ENCODE measurements at places on chromosomes 6 and 20. TPM values are rescaled to one million over a fixed set of nuclear protein-coding genes. Genes with fewer than 3 reads are reported as not detected.

DNA sequence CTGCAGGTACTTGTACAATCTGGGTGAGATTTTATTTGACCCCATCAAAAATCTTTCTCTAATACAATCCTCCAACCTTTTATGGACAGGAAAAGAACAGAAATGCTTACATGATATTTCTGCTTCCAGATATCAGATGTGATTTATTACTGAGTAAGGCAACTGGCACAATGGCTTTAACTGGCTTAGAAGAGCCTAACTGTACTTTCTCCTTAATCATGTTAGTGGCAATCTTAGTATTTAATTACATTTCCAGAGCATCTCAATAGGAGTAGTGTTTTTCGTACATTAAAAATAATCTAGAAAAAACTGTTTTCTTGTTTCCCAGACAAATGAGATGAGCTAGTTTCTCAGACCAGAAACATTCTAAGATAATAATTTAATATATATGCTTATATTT lies 251.6 kb downstream of the KCNQ5 start:
- DNase-seq, result no peak

The DEFB121 gene
- total RNA-seq, result not detected

GRCh38 chr20:33915726-33916331 lies 77.9 kb upstream of the RALY start:
- peak; percentile 77 for DNase-seq

The DAAM2 gene
- total RNA-seq, result not detected

DNA sequence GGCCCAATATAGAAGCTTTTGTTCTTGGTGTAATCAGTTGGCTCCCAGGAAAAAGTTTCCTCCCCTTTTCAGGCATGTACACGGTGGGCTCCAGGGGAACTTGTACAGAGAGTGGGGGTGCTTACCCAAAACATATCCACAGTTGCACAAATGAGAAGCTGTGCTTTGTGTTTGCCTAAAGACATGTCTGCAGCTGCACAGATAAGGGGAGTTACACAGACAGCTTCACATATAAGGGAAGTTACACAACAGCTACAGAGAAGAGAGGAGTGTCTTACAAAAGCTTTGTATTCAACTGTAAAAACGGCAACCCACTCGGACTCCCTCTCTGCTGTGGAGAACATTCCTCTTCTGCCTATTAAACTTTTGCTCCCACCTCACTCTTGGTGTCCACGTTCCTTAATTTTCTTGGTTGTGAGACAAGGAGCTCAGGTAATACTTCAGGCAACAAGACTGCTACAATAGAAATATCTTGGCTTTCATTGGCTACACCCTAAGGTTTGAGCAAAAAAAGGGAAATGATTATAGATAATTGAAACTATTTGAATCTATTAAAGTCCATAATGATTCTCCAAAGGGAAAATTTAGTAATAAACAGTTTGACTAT lies 7.4 kb upstream of the PNRC1 start:
- no peak for DNase-seq

DNA sequence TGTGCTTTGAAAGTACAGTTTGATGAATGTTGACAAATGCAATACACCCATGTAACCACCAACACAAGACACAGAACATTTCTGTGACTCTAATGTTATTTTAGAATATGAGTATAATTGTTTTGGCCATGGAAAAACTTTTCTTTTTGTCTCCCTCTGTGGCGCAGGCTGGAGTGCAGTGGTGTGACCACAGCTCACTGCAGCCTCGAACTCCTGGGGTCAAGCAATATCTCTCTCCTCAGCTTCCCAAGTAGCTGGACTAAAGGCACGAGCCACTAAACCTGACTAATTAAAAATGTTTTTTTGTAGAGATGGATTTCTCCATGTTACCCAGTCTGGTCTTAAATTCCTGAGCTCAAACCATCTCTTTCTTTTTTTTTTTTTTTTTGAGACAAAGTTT lies 20.3 kb upstream of the BCAS4 start:
- no peak for DNase-seq

- DNase-seq, result no peak
Measured at GRCh38 chr6:125814481-125814880, 23.7 kb downstream of the NCOA7 start.

DNA sequence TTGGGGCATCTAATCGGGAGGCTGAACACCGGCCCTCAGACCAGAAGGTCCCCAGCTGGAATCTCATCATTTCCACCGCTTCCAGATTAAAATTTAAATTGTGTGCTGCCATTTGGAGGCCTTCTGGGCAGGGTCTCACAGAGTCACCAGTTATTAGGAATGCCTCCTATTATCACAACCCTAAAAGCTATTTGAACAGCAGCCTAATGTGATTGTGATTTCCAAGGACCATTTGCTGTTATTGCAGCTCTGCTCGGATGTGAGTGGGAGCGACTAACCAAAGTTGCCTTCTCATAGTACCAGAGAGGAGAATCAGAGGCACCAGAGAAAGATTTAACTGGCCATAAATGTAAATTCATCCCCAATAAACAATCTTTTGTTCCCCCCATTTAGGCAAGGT lies 277.3 kb downstream of the RNF144B start:
- DNase-seq, result no peak

- DNase-seq, result no peak
Measured at GRCh38 chr20:43953919-43954592, 39.4 kb downstream of the TOX2 start.

The ENPP4 gene
- total RNA-seq, result 2.0 TPM

DNA sequence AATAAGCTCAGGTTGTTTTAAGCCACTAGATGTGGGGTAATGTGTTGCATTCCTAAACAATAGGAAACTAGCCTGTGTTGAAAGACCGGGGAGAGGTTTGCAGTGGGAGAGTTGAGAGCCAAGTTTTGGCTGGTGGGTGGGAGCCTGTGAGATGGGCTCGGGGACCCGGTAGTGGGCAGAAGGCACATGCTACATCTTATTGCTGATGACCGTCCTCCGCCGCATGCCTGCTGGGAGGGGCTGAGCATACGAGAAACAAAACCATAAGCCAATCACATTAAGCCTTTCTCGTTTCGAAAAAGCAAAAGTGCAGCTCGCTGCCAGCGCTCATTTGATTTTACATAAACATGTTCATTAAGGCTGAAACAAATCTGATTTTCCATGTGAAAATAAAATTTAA lies 57.4 kb upstream of the MPC1 start:
- DNase-seq, result no peak

GRCh38 chr20:64057628-64058498 lies 5.1 kb upstream of the TCEA2 start:
- DNase-seq, result peak; percentile 90

DNA sequence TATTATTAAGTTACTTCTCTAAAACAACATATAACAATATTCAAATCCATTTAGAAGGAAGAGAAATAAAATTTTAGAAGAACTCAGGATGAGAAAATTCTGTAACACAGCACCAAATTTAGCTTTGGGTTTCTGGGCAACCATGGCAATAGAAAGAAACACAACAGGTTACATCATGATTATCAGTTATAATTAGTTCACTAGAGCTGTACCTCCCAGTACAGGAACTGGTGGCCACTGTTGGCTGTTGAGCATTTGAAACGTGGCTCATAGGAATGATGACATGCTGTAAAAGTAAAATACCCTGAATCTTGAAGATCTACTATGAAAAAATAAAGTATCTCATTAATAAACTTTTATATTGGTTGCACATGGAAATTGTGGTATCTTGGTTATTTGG lies 23.7 kb upstream of the MAP3K4 start:
- DNase-seq, result no peak

DNA sequence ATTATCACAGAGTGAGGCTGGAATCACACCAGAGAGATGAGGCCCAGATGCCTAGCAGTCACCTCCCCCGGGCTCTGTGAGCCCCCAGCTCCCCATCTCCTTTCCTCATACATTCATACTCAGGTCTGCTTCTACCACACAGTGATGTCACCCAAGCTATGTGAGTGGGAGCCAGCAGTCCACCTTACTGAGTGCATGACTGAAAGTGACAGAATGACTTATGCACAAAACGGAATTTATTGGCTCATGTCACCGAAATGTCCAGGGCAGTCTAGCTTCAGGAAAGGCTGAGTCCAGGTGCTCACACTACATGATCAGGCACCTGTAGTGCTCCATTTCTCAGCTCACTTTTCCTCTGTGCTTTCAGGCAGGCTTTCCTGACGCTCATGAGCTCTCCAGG lies 36.7 kb upstream of the CCN6 start:
- DNase-seq, result no peak

GRCh38 chr6:109050012-109050411 lies 44.6 kb downstream of the SESN1 start:
- no peak for DNase-seq

The MAP3K4 gene
- 16.1 TPM for total RNA-seq

The SAMD3 gene
- not detected for total RNA-seq

DNA sequence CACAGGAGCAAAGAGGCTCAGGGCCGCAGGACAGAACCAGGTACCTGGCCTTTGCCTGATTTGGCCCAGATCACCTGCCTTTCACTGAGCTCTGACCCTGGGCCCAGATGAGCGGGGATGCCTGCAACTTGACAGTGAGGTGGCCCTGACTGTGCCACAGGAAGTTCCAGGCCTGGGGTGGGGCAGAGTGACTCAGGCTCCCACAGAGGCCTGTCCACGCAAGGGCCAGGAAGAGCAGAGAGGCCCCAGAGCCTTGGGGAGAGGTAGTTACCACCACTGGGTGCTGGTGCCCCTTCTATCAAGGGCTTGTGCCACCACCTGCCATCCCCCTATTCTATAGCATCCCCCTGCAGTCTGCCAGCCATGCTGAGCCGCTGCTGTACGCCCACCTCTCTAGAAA lies 4.1 kb upstream of the NOL4L start:
- DNase-seq, result peak; percentile 43

- DNase-seq, result no peak
Measured at GRCh38 chr6:4506792-4507191, 269.4 kb upstream of the CDYL start.

- peak; percentile 89 for DNase-seq
Measured at GRCh38 chr6:31792761-31793171, 2.8 kb downstream of the VARS1 start.

The MCHR2 gene
- not detected for total RNA-seq

DNA sequence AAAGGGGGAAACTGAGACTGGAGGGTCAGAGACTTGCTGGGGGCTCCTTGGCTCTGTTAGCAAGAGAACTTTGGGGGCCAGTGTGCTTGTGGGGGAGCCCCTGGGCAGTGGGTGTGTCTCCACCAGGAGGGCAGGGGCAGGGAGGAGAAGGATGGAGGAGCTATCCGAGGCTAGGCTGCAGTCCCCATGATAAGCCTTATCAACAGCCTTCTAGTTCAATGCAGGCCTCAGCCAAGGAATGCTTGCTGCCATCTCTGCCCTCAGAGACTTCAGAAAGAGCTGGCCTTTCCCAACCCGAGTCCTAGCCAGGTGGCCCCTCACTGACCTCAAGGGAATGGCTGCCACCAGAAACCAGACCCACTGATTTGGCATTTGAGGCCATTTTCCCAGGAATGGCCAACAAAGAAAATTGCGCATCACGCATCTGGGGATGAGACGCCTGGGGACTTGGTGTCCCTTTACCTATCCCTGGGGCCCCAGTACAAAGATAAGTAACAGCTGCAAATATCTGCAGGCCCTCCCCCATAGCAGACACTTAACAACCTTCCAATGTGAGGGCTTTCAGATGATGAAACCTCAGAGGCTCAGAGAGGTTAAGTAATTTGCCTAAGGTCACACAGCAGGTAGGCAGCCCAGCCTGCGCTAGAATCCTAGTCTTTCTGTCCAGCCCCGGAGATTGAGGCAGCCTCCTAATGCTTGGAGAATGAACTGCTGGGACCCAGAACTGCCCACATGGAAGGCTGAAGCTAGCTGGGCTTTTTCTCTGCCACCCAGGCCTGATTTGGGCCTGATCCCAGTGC lies 4.9 kb downstream of the TGM2 start:
- no peak for DNase-seq

DNA sequence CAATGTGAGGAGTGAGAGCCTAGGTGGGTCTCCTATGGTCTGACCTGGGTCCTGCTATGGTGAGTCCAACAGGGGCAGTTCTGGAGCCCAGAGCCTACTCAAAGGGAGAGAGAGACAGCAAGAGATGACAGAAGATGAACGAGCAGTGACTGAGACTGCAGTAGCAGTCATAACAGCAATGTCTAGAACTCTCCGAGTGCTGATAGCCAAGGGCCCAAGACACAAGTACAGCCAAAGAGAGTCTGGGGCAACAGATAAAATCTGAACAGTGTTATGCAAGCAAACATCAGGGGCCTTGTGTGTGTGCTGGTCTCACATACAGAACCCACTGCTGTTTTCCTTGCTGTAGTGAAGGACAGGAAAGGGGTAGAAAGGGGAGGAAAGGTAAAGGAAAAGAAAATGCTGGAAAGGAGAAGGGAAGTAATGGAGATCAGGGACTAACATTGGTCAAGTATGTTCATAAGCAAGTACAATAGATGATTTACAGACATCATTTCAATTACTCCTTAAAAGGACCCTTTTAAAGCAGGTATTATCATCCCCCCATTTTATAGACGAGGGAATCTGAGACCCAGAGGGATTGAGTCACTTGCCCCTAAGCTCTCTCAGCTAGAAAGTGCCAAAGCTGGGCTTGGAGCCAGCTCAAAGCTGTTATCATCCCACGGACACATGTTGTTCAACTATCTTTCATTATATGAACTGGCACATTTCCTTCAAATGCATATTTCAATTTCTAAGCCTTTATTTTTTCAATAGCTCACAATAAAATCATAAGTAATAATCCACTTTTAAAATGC lies 182.3 kb upstream of the RAB32 start:
- no peak for DNase-seq

DNA sequence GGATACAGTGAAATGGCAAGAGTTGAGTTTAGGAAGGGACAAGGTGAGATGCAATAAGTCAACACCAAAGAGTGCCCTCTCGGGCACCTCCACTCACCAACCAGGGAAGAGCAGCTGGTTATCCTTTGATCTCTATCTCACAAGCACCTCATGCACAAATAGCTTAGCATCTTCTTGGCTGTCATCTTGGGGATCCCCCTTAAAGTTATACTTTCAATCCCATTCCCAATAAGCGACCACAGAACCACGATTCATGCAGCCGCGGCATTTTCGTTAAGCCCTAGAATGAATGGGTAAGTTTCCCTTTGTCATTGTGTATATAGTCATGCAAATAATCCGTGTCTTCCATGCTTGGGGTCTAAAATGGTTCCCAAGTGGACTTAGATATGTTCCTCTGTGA lies 73.5 kb downstream of the ADTRP start:
- no peak for DNase-seq

DNA sequence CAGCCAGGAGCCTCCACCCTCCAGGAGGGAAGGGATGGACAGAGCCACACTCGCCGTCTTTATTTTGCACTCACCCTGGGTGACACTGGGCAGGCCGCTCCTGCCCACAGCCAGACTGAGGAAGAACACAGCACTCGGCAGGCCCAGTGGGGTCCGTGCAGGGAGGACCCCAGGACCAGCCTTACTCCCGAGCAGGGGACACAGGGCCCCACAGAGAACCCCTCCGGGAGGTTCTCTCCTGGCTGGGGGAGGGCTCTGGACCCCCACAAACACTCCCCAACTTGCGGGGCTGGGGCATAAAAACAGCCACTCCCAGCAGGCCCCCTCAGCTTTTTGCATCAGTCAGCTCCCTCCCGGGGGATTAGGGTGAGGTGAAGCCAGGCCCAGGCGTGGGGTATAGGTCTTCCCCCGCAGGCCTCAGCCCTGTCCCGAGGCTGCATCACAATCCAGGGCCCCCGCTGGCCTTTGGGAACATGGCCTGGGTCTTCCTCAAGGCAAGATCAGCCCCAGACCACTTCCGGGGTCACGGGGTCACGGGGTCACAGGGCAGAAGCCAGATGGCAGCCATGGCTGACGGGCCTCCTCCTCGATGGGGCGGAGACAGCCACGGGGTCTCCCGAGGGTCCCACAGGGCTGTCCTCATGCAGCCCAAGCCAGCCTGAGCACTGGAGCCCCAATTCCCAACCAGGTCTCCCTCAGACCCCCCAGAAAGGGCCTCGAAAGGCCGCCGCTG lies 3.2 kb downstream of the TNFRSF6B start:
- no peak for DNase-seq

GRCh38 chr6:71420693-71421328 lies 132.2 kb downstream of the OGFRL1 start:
- DNase-seq, result no peak
